8988T (cell line): ENCODE measurements at places on chromosomes 12 and 14.

- DNase-seq = no peak
These were observed 17.0 kb downstream of the RTRAF start for GRCh38 chr14:52006361-52006760.

- no peak for DNase-seq
These were observed 184.4 kb upstream of the BCL2L14 start for GRCh38 chr12:11886339-11886738.

GRCh38 chr14:37598747-37599506 lies 3.5 kb downstream of the TTC6 start:
- no peak for DNase-seq

DNA sequence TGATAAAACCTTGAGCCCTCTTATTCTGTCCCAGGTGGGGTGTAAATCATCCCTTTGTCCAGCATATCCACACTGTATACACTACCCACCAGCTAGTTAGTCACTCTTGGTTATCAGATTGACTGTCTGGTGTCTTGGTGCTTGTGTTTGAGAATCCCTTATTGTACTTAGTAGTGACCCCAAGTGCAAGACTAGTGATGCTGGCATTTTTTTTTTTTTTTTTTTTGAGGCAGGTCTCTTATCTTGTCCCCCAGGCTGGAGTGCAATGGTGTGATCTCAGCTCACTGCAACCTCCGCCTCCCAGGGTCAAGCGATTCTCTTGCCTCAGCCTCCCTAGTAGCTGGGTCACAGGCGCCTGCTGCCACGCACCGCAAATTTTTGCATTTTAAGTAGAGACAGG lies 5.8 kb downstream of the VRK1 start:
- DNase-seq = no peak

DNA sequence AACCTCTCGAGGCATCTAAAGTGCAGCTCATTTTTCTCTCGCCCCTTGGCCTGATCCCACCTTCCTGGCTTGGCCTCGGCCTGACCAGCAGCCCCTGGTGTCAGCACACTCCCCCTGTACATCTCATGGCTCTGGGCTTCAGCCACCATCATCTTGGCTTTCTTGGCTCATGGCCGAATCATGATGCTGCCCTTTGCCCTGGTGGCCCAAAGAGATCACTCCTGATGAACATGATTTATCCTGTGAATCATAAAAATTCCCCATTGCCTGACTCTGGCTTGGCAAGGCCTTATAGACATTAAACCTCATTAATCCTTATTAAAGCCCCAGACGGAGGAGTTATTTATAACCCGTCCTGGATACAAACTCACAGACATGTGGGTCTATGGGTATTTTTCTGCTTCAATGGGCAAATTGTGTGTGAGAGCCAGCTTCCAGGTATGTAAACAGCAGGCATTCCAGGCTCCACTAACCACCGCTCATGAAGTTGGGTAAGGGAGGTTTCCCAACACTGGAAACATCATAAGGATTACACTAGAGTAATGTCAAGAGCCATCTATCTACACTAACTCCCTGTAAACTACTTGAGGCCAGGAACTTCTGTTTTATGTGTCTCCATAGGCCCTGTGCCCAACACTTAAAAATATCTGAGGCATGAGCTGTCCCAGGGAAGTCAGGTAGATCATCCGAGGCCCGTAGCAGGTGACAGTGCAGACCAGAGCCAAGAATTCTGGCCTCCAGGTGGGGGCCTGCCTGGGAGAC lies 171.2 kb downstream of the TTC8 start:
- no peak for DNase-seq

GRCh38 chr14:77645520-77646230 lies 29.2 kb upstream of the SPTLC2 start:
- no peak for DNase-seq

DNA sequence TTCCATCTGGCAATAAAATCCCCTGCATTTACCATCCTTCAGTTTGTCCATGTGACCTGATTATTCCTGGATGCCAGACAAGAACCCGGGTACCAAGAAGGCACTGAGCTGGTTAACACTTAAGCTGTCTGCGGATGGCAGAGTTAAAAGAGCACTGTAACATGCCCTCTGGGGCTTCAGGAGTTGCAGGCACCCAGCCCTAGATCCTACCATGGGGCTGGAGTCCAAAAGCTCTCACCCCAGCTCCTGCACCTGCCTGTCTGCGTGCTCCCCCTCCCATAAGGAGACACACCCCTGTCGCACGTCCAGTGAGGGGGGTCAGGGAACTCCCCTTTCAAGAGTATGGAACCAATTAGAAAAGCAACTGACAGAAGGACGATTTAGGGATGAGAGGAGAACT lies 14.6 kb upstream of the FBXO34 start:
- DNase-seq = no peak

DNA sequence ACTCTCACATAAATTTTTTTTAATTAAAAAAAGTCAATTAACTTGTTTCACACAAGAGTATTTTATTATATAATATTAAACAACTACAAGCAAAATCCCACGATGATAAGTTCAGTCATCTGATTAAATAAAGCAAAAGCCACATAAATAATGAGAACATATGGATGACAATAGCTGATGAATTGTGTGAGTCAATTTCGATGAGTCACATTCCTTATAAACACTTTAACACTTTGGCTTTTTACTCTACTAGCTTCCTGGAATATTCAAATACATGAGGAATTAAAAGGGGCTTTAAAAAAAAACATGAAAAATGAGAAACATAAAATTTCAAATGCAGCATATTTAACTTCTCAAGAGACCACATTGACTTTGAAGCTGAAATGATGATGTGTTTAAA lies 95.3 kb downstream of the BCAT1 start:
- no peak for DNase-seq

- DNase-seq = no peak
These were observed 48.2 kb upstream of the PNMA1 start for GRCh38 chr14:73762375-73762822.

DNA sequence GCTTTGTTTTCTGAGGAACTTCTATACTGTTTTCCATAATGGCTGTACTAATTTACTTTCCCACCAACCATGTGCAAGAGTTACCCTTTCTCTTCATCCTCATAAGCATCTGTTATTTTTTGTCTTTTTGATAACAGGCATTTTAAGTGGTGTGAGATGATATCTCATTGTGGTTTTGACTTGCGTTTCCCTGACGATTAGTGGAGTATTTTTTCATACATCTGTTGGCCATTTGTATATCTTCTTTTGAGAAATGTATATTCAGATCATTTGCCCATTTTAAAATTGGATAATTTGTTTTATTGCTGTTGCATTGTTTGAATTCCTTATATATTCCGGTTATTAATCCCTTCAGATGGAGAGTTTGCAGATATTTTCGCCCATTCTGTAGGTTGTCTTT lies 10.2 kb upstream of the HMGA2 start:
- no peak for DNase-seq

DNA sequence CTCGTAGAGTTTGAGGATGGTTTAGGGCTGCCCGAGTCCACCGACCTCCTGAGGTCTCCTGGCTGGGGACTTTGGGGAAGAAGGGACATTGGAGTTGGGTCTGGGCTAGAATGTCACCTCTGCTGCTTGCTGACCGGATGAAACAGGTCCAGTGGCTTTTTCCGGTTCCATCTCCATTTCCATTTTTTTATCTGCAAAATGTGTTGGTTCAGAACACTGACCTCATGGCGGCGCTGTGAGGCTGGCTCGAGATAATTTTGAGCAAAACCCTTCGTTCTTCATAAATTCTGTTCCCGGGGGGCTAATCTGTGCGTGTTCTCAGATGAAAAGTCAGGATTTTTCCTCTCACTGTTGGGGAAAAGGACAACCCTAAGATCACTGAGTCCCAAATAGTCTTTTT lies 11.7 kb upstream of the MYL2 start:
- DNase-seq = peak; percentile 32

DNA sequence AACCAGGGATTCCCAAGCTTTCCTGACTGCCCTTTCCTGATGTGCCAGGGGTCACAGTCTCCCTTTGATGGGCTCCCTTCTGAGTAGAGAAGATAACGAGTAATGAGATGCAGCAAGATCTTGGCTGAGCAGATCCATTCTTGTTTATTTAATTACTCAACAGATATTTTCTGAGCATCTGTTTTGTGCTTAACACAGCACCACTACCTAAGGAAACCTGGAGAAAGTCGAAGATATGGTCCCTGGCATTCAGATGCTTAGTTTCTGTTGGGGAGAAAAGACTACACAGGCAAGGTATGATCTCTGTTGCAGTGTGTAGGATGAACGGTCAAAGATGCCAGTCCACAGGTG lies 3.9 kb downstream of the AJUBA start:
- DNase-seq = no peak

- DNase-seq = no peak
These were observed 41.4 kb downstream of the ACTN1 start for GRCh38 chr14:68937471-68938270.

GRCh38 chr14:75523771-75524171 lies 1.5 kb downstream of the BATF start:
- no peak for DNase-seq

DNA sequence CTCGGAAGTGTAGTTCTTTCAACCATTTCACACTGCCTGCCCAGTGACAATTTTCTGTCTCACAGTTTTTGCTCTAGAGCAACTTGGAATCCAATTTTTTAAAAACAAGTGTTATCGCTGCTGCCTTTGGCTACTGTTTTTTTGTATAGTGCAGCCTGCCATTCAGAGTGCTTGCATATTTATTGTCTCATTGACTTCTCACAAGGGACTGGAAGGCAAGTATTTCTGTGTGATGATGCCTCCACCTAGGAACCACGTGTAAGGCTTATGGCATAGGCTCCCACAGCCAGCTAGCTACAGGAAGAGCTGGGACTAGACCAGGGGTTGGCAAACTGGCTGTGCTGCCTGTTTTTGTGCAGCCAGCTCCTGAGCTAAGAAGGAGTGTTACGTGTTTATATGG lies 903 bp downstream of the PARPBP start:
- DNase-seq = no peak

DNA sequence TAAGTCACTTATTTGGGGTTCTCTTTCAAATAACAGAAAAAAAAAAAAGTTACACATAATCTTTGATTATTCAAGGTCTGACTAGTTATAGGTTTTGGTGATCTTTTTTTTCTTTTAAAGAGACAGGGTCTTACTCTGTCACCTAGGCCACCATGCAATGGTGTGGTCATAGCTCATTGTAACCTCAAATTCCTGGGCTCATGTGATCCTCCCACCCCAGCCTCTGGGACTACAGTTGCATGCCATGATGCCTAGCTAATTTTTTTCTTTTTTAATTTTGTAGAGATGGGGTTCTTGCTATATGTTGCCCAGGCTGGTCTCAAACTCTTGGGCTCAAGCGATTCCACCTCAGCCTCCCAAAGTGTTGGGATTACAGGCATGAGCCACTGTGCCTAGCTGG lies 56.5 kb upstream of the CFL2 start:
- no peak for DNase-seq

DNA sequence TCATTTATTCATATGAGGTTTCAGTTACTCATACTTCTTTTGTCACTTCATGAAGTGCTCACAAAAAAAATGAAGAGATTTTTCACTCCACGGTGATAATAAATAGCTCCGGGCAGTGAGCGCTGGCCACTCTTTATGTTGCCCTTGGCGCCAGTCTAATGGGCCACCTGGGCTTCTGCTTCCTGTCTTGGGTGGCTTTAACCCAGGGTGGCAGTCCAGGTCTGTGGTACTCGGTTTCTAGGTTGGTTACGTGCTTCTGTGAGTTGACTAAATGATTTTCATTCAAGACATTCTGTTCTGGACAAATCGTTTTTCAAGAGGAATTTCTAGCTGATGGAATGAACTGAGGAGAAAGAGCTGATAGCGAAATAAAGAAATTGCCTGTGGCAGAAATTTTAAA lies 34.6 kb upstream of the NID2 start:
- DNase-seq = no peak

GRCh38 chr12:30911207-30911606 lies 15.3 kb upstream of the TSPAN11 start:
- DNase-seq = no peak

DNA sequence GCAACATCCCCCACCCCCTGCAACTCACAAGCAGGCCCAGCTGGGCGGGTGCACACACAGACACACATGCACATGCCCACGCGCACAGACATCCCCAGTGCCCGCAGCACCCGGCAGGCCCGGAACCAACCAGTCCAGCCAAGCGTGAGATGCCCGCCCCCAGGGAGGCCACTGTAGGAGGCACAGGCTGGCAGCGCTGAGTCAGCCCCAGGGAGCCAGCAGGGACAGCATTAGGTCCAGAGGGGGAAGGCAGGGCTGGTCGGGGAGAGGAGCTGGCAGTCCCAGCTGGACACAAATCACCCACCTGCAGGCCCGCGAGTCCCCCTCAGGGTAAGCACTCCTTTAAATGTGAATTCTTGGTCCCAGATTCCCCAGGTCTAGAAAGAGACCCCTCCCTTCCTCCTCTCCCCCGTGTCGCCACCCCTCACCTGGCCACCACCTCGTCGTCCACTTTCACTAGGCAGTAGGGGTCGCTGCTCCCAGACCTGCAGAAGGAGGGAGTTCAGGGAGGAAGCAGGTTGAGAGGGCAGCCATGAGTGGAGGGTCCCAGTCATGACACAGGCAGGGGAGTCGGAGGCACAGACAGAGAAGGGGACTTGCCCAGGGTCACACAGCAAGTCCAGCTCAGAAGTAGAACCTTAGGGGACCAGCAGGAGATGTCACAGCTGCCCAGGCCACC lies 5.0 kb downstream of the RASAL1 start:
- DNase-seq = peak; percentile 65

DNA sequence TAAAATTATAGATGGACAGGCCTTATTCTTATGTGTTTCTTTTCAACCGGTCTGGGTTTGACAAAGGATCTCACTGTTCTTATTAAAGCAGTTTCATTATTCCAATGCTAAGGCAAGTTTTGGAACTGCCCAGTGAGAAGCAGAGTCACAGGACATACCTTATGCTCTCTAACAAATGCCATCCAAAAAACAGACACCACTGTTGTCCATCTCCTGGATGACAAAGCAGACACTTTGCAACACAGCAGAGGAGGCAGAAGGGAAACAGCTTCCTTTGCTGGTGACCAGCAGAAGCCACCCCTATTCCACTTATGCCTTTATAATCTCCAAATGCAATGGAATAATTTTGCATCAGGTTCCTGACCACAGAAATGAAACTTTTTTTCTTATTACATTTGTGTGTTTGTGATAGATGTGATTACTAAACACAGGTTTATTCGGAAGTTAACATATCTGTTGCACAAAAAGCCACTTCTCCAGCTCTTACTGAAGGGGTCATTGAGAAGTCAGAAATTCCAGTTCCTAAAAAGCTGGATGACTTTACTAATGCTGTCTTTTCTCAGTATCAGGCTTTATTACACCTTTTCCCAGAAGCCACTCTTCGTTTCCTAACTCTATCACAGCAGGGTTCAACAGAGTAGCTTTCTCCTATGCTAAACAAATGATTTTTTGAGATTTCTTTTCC lies 115.6 kb downstream of the BTG1 start:
- DNase-seq = no peak

GRCh38 chr12:123801573-123802178 lies 39.6 kb downstream of the DNAH10 start:
- DNase-seq = no peak

DNA sequence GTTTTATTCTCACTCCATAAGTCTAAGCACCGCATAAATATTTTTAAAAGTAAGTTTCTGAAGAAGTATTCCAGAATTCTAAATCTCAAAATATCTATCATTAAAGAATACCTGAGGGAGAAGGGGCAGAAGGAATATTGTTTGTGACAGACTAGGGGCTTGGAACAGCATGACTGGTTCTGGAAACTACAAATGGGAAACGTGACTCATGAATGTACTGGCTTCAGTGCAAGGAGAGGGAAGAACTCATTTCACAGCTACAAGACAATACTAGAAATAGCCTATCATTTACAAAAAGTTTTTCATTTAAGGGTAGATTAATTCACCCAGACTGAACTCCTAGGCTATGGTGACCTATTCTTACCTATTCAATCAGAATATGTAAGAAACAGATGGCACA lies 121.3 kb downstream of the SLC25A21 start:
- DNase-seq = no peak
